Thyroid gland (tissue), 4 donors: ENCODE measurements at places on chromosomes 3 and 15.

- peak; percentile 13 for DNase-seq
Observed at GRCh38 chr15:24899795-24900194, 55.0 kb upstream of the SNRPN start.

DNA sequence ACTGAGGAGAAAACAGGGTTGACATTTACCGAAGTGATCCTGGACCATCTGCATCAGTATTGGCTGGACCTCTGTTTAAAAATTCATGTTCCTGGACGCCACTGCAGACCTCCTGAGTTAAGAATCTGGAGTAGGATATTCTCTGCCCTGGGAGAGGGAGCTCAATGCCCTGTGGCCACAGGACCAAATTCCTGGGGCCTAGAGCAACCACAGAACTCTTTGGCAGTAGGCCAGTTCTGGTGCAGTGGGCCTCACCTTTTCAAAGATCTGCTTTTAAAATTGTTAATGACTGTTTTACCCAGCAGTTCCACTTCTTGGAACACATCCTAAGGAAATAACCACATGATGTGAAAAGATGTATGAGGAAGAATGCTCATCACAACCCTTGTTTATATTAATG is 133.3 kb upstream of the ADPGK start:
- no peak for DNase-seq

DNA sequence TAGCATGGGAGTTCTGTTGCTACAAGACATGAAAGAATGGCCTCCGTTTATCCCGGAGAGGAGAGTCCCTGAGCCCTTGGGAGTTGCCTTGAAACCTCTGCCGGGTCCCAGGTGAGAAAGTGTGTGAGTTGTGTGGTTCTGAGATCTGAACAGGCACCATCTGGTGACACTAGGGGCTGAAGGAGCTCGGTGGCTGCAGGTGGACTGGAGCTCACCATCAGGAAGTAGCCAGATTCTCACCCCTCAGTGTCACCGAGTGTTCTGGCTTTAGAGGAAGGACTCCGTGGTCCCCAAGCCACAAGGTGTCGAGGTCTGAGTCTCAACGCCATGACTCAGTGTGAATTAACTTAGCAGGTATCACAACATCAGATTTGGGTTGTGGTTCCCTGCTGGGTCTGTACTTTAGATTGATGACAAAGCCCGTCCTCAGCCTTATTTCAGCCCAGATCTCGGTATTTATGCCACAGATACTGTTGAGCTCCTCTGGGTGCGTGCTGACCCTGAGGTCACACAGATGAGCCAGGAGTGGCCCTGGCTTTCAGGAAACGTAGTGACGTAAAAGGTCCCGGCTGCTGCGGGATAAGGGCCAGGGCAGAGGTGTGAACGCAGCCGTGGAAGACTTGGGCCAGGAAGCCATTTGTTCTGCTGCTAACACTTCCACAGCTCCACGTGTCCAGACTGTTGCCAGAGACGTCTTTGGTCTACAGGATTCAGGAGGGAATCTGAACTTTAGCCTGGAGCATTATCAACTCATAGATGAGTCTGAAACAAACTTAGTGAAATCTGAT is 54.4 kb downstream of the PGPEP1L start:
- no peak for DNase-seq

DNA sequence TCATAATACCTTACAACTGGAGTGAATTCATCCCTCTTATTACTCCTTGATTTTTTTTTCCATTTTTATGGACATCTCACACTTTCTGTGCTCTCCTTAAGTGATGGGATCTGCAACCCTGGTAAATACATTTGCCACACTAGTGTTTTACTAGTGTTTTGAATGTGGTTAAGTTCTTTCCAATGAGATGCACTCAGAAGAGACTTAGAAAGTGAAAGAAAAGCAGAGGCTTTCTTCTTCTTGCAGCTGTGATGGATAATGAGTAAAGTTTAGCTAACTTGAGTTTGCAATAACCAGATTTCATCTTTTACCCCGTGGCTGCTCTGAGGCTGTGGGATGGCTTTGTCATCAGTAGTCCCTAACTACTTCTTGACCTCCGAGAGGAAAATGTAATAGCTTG is 1248.4 kb downstream of the NSUN3 start:
- no peak for DNase-seq

DNA sequence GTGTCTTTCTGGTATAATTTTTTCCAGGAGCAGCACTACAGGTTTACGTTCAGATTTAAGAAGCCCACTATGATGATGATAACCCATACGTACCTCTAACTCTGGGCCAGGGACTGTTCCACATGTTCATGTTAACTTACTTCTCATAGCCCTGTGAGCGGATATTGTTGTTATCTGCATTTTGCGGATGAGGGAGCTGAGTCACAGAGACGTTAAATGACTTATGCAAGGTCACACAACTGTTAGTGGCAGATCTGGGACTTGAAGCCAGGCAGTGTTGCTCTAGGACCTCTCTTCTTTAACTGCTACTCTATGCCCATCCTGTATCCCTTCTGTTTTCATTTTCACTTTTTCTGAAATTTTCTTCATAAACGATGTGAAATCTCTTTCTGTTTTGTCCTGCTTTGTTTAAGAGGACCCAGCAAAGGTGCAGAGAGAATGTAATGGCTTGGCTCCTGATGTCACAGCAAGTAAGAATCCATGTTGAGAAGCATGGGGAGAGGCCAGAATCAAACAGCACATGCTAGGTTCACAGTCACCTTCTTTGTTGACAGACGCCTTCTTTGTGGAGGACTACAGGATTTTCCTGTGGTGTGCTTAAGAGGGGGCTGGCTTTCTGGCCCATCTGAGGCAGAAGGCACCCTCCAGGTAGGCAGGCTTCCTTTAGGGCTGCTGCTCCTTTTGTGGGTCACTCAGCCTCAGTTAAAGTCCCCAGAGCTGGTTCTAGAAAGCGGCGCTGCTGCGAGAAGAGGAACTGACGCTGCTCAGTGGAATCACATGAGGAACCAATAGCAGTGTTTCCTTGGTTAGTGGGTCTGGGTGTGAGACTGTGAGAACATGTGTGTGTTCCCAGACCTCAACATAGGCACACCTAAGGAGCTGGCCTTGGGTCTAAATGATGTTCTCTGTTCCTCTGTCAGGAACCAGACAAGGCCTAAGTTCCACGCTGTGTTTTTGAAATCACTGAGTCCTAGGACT is 121.6 kb downstream of the TMEM108 start:
- DNase-seq: no peak

DNA sequence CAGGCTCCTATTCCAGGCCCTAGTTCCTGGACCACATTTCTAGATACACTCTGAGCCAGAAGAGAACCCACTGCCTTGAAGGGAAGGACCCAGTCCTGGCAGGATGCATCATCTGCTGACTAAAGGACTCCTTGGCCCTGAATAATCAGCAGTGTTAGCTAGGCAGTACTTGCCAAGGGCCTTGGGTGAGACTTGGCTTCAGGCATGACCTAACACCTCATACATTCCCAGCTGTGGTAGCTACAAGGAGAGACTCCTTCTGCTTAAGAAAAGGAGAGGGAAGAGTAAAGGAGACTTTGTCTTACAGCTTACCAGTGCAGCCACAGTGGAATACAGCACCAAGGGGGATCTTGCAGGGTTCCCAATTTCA is 26.4 kb downstream of the PEAK1 start:
- DNase-seq: no peak

DNA sequence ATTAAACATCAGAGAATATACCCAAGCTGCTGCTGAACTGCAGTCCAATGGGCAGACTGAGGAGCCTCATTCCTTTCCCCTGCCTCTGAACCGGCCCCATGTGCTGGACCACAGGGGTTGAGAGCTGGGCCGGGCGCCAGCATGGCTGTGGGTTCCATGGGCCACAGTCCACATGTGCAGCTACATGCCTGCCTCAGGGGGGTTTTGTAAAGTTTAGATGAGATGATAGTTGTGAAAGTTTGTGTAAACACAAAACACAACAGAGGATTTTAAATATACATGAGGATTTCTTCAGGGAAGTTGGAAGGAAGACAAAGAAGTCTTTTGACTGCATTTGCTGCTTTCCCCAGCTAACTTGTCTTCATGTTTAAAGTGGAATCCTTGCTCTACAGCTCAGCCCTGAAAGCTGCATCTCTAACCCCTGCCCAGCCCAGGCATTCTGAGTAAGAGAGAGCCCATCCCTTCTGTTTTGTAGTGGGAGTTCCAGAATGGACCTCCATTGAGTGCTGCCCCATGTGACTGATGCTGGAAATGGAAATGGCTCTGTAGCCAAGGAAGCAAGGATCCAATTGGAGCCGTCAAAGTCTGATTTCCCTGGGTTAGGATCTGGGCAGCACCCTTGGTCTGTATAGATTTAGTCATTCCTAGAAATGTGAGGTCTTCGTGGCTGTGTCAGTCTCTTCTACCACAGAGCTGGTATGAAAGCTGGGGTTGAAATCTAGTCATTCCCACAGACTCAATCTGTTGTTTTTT is 17.5 kb downstream of the SLC12A8 start:
- no peak for DNase-seq

DNA sequence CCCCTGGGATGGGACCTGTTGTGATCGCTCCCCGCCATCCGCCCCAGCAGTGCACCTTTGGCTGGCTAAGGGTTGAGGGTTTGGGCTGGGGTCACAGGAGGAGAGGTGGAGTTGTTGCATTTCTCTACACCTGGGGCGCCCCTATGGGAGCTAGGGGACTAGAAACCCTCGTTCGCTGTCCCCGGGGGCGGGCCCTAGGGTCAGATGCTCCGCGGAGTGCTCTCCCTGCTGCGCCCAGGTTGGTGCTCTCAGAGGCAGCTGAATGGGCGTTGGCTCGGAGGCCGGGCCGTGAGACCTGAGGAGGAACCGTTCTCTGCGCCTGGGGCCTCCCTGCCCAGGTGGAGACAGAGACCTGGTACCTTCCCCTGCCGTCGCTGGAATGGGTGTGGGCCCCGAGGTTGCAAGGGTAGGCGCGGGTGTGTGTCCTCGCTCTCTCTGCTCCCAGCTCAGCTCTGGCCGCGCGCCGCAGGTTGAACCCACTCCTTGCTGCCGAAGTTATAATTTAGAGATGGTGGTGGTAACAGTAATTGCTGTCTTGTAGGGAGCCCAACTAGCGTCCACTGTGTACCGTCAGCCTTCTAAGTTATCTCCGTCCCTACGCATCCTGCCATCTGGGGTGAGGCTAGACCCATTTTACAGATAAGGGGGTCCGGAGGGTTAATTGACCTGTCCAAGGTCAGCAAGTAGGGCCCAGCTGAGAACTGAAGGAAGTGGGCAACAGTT is 965 bp downstream of the FLNB start:
- DNase-seq: peak; percentile 46

- no peak for DNase-seq
Observed at GRCh38 chr3:177201700-177202397, 4.6 kb upstream of the TBL1XR1 start.

GRCh38 chr3:38647217-38647970 is 2.1 kb downstream of the SCN5A start:
- DNase-seq: no peak

DNA sequence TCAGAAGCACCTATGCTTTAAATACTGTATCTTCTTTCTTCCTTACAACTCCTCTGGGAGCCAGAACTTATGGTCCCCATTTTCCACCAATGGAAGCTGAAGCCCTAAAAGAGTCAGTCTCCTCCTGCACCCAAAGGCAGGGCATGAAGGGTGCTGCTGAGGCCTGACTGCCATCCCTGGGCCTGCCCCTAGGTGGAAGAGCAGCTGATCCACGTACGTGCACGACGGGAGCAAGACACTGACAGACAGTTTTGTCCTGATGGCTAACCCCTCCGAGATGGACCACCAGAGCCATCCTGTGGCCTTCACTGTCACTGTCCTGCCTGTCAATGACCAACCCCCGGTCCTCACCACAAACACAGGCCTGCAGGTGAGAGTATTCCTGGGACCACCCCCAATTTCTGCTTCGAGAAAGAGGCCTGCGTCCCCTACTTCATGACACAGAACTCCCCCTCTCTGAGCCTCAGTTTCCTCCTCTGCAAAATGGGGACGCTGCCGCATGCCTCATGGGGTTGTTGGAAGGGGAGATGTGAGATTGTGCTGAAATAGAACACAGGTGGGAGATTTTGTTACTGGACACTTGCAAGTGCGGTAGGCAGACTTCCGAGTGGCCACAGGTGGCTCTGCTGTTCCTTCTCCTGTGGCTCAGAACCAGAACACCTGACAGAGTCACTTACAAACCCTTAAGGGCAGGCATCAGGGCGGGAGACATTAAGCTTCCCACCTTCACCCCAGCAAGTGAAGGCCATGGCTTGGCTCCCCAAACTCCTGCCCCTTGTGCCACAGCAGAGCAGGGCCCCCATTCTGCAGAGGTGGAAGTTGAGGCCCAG is 175.4 kb downstream of the TBC1D2B start:
- DNase-seq: no peak

DNA sequence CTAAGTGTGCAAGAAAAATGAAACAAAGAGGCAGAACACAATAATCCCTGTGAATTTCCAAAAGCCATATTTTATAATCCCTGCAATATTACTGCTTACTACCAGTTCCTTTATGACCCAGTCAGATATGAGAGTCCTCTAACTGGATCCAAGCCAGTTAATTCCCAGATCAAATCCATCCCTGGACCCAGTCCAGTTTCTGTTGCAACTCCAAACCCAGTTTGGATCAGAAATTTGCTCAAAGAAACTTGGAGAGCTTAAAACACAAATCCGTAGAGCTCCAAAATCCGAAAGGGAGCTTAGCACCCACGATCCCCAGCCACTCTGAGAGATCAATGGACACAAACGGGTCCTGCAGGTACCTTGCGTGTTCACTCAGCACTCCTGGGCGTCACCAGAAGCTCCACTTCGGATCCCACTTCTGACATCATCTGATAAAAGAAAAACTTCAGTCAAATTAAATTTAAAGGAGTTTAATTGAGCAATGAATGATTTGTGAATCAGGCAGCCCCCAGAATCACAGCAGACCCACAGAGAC is 32.6 kb upstream of the THUMPD3 start:
- no peak for DNase-seq

GRCh38 chr3:183073839-183074238 is 25.5 kb downstream of the MCCC1 start:
- DNase-seq: no peak

DNA sequence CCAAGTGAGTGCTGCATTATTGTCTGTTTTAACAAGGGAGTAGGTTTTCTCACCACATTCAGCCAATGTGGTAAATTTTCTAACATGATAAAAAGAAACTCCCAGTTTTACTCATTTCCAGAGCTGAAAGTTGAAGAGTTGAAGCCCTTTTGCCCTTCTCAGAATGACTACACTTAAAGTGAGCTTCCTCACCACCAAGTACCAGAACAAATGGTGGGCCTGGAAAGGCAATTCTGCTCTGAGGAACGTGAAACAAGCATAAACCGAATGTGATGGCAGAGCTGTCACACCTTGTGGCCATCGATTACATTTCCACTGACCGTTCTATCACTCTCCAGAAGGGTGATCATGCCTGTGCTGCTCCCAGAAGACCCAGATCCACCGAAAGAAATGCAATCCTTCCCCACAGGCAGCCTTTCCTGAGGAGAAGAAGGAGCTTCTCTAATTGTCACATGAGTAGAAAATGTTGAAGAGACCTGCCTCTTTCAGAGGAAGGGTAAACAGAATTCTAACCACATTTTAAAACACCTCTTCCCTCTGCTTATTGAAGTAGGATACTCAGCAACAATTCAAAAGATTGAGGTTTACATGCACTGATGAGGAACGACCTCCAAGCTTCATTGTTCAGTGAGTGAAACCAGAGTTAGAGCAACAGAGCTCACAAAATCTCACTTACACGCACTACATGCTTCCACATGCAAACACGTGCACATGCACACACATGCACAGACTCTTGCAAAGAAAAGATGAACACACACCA is 21.4 kb upstream of the CCR9 start:
- DNase-seq: no peak

GRCh38 chr3:190056742-190057141 is 64.0 kb downstream of the P3H2 start:
- DNase-seq: no peak
